Effector memory CD8-positive, alpha-beta T cell (primary cell): ENCODE measurements at places on chromosomes 2 and 18.

- no peak for DNase-seq
Measured at GRCh38 chr18:68940754-68941153, 142.9 kb downstream of the CCDC102B start.

DNA sequence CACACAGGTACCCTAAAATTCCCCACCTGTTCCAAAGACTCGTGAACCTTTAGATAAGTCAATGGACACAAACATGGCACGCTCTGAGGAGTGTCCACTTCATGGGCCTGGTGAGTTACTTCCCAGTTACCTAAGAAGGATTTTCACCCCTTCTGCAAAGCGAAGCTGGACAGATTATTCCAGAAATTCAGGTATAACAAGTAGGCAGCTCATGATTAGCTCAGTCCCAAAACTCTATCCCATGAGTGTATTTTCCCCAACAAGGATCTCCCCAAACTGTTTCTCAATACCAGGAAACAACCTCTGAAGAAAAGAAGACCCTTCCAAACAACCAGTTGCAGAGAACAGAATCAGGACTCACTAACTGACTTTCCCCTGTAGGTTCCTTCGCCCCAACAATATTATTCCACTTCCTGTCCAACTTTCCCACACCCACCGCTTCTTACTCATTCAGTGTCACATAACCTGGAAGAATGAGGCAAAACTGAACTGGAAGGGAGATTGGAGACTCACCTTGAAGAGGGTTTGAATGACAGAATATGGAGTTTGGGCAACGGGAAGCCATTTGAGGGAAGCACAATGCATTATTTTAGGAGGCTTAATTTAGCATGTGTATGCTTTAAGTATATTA is 120.1 kb downstream of the ANTXR1 start:
- no peak for DNase-seq

- DNase-seq = no peak
Measured at GRCh38 chr18:76564117-76564516, 69.1 kb upstream of the ZNF516 start.

- DNase-seq = no peak
Measured at GRCh38 chr2:18597618-18598017, 8.2 kb upstream of the NT5C1B start.

GRCh38 chr2:24362253-24362652 is 1.9 kb upstream of the ITSN2 start:
- DNase-seq = no peak

DNA sequence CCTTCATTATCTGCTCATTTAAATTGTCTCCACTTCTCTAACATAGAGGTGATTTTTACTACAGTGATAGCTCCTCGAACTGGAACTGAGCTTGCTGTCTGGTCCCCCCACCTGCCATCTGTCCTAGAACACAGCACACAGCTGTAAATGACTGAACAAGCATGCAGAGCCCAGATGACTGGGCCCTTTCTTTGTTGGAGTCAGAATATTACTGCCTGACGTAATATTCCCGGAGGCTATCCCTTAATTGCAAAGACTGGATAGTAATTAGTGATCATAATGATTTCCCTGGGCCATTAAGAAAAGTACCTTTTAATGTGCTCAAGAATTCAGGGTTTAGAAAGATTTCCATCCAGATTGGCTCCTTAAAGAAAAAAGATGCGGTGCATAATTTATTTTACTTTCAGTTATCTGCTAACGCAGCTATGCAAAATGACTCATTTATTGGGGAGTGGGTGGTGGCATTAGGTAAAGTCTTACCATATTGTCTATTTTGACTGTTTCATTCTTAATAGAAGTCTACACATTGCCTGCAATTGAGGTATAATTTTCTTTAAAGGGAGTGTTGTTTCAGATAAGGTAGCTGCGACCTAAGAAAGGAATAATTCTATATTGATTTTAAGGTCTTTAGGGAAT is 84.4 kb downstream of the MAP4K4 start:
- no peak for DNase-seq

DNA sequence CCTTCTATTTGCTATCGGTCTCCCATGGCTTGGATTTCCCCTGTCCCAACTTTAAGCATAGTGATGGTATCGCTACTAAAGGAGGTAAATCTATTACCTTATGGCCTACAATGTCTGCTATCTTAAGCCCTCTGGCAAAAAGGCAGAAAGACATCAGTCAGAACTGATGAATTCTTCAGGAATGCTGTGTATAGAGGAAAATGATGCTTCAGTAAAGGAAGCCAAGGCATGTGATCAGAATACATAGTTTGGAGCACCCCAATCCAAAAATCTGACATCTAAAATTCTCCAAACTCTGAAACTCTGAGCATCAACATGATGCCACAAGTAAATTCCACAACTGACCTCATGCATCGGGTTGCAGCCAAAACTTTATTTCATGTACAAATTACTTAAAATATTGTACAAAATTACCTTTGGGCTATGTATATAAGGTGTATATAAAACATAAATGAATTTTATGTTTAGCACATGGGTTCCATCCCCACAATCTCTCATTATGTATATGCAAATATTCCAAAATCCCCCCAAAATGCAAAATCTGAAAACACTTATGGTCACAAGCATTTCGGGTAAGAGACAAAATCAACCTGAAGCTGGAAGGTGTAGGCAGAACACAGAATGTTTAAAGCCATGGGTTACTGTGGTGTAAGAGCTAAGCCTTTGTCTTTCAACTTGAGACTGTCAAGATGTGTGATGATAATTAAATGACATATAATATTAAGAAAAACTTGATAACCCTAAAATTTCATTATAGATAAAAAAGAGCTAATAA is 66.2 kb downstream of the CUL3 start:
- no peak for DNase-seq

DNA sequence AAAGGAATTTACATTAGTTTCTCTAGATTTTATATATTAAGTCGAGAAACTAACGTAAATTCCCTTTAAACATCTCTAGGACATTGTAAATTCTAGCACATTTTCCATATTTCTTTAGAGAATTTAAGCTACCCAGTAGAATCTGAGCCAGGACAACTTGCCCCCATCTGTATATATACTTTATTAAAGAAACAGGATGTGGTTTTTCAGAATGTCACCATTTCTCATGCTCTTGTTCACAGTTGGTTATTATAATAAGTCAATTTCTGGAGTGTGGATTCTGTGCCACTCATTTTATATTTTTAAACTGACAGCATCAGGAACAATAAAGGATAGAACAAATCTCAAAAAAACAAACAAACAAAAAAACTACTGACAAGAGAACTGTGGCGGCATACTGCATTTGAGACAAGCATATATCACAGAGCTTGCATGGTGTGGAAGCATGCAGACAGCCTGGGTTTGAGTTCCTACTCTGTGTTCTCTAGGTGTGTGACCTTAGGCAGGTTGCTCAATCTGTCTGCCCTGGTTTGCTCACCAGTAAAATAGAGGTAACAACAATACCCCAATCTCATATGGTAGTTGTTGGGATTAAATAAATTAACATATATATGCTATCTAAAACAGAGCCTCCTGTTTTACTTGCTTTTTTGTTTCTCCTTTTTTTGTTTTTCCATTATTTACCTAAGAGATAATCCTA is 61.4 kb upstream of the DNER start:
- DNase-seq = no peak

DNA sequence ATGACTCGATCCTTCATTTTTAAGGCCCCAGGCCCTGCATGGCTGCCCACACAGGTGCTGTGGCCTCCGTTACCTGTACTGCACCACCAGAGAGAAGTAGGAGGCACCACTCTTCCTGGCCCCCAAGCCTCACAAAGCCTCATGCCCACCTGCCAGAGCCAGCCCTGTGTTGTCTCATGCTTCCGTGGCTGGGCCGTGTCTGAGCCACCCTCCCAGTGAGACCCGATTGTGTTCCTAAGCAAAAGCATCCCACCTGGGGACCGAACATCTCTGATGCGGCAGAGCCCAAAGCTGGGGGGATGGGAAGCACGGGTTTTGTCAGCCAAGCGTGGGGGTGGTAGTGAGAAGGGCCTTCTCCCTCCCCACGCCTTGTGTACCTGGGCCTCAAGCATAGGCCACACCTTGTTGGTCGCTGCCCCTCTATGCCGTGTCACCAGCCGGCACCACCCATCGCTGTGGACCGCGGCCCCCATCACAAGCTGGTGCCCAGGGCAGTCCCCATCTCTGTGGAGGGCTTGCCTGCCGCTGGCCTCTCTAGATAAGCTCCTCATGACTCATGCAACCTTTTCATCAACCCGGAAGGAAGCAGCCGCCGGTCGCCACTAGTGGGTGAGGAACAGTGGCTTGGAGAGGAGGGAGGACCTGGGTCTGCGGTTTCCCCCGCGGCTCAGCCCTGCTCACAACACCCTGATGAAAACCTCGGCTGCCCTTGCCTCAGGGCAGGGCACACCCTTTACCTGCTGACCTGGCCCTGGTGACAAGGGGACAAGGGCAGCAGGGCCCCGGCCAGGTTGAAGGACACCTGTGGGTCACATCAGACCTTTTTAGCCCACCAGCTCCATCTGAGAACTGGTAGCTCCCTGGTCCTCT is 2.7 kb upstream of the RNPEPL1 start:
- DNase-seq = peak; percentile 90

DNA sequence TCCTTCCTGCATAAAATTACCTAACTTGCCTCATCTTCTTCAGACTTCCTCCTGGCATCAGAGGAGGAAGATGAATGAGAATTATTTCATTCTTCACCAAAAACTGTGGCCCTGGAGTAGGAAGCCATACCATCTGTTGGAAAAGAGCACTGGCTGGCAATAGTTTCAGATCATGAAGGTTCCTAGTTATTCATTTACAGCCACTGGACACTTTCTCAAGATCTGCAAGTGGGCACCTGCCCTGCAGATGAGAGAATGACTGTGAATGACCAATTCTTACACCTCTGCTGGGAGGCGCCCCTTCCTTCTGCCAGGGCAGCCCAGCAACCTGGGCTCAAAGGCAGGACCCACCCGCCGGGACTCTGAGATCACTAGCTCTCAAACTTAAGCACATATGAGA is 13.0 kb downstream of the DIPK1C start:
- no peak for DNase-seq

- peak; percentile 55 for DNase-seq
Measured at GRCh38 chr2:10305254-10305635, 2.5 kb downstream of the HPCAL1 start.

- DNase-seq = no peak
Measured at GRCh38 chr18:59907172-59907571, 7.4 kb downstream of the PMAIP1 start.

GRCh38 chr2:46431481-46432235 is 47.7 kb upstream of the TMEM247 start:
- DNase-seq = no peak

GRCh38 chr2:113848758-113849415 is 41.0 kb upstream of the ACTR3 start:
- no peak for DNase-seq

DNA sequence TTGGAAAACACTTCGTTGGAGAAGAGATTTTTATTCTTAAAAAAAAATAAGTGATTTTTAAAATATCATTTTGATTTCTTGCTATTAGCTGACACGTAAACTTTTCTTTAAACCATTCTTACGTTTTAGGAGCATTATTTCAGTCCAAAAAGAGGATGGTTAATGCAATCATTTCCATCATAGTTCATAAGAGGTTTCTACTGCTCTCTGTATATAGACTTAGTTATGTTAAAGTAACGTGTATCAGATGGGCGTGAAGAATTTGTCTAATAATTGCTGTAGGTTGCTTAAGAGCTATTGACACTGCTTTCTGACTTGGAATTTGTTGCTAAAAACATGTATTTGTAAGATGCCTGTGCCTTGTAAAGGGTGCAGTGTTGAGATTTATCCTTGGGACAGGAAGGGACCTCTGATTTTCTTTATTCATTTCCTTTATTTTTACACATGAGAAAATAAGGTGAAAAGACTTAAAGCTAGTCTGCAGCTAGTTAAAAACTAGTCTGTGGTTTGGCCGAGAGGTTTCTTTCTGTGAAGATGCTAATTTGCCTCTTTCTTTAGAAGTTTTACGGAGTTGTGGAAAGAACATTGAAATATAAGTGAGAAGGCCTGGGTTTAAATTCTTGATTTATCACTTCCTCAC is 2.9 kb downstream of the ANKRD12 start:
- DNase-seq = no peak

GRCh38 chr2:27907547-27907946 is 17.0 kb downstream of the BABAM2 start:
- no peak for DNase-seq

DNA sequence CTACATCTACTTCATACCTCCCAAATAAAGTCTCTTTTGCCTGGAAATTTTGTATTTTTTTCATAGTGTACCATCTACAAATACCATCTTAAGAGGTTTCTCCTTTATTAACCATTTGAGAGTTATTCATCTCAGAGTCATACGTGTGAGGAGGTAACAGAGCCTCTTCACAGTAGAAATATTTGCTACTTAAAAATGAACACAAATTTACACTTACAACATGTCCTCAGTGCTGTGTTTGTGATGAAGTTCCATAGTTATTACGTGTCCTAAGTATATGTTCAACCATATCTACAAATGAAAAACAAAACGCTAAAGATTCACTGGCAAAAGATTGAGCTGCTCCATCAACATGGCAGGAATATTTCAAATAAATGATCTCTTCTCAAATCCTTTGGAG is 48.5 kb upstream of the HNRNPA3 start:
- no peak for DNase-seq

DNA sequence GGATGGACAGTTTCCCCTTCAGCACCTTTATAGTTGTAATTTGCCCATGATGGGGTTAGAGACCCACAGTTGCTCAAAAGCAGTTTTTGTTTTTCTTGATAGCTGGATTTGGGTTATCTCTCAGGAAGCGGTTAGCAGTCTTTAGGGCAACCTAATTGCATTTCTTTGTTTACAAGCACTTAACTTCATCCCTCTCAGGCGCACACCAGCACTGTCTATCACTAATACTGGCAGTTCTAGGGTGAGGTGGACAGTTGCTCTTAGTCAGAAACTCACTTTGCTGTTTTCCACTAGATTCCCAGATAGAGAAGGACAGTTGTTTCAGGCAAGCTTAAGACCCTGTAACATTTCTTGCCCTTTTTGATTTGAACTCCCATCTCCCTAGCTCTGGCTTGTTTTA is 146.0 kb downstream of the AGAP1 start:
- DNase-seq = peak; percentile 15

DNA sequence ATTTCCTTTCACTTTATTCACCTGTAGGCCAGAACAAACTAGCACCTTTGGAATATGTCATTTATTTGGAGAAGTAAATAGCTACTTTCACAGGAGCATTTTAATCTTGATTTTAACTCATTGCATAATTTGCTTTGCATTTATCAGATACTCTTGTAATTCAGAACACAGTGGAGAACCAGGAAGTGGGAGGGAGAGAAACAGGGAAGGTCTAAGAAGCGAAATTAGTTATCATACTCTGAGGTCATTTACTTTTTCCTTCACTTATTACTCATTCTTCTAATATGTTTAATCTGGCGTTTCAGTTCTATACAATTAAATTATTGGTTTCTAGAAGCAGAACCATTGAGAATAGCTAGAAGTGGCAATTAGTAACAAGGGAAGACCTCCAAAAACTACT is 20.7 kb downstream of the RBM44 start:
- no peak for DNase-seq

- no peak for DNase-seq
Measured at GRCh38 chr18:74790451-74790850, 192.8 kb downstream of the ZNF407 start.

GRCh38 chr2:171319164-171319810 is 114.5 kb downstream of the METTL8 start:
- peak; percentile 5 for DNase-seq

- DNase-seq = no peak
Measured at GRCh38 chr2:126893606-126894005, 5.1 kb upstream of the TEX51 start.

- no peak for DNase-seq
Measured at GRCh38 chr18:34158881-34159690, 65.6 kb downstream of the NOL4 start.
